ENCODE measurements at places on chromosomes 11 and 22. TPM values are rescaled to one million over a fixed set of nuclear protein-coding genes. Genes with fewer than 3 reads are reported as not detected.

Gene PANX3
- polyA plus RNA-seq, result not detected

Gene APOL5
- not detected for polyA plus RNA-seq

Gene SLC22A12
- 0.09 TPM for polyA plus RNA-seq

Gene TSPO
- 138 TPM for polyA plus RNA-seq

Gene TUBA8
- polyA plus RNA-seq, result 10.9 TPM

Gene ART5
- polyA plus RNA-seq, result 0.23 TPM

Gene FERMT3
- polyA plus RNA-seq, result 26.7 TPM

Gene BDNF
- polyA plus RNA-seq, result 0.33 TPM

Gene GLYAT
- polyA plus RNA-seq, result 4.9 TPM

Gene NDUFV1
- 177 TPM for polyA plus RNA-seq

Measured in adipose tissue (tissue), 3 donors.